ENCODE measurements at places on chromosomes 12 and 14.

- H3K4me3 ChIP-seq = no peak overlapping the region
- H3K4me1 ChIP-seq = no peaks in the 10 kb centered on the region
- H3K27me3 ChIP-seq = no peaks in the 10 kb centered on the region
- H3K36me3 ChIP-seq = no peaks in the 10 kb centered on the region
- no peak overlapping the region for H3K27ac ChIP-seq
Observed at GRCh38 chr12:41683513-41684240, 461.0 kb downstream of the GXYLT1 start.

DNA sequence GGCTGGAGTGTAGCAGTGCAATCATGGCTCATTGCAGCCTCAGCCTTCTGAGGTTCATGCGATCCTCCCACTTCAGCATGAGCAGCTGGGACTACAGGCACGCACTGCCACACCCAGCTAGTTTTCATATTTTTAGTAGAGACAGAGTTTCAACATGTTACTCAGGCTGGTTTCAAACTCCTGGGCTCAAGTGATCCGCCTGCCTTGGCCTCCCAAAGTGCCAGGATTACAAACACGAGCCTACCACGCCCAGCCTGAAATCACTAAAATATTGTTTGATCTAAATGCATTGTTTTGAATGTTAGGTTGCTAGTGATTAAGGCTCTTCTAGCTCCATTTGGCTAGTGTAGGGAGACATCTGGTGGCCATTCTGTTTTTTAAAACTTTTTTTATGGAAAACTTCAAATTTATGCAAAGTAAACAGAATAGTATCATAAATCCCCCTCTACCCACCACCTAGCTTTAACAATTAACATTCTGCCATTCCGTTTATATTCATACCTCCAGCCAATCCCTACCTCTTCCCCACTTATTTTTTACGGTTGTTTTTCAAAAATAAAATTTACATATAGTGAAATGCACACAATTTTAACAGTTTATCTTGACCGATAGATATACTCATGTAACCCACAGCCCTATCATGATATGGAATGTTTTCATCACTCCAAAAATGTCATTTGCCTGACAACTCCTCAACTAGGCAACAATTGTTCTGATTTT lies 37.8 kb downstream of the MYO1H start:
- no peaks in the 10 kb centered on the region for H3K4me1 ChIP-seq
- no peak overlapping the region for H3K4me3 ChIP-seq
- DNase-seq = no peak
- H3K27ac ChIP-seq = no peak overlapping the region

DNA sequence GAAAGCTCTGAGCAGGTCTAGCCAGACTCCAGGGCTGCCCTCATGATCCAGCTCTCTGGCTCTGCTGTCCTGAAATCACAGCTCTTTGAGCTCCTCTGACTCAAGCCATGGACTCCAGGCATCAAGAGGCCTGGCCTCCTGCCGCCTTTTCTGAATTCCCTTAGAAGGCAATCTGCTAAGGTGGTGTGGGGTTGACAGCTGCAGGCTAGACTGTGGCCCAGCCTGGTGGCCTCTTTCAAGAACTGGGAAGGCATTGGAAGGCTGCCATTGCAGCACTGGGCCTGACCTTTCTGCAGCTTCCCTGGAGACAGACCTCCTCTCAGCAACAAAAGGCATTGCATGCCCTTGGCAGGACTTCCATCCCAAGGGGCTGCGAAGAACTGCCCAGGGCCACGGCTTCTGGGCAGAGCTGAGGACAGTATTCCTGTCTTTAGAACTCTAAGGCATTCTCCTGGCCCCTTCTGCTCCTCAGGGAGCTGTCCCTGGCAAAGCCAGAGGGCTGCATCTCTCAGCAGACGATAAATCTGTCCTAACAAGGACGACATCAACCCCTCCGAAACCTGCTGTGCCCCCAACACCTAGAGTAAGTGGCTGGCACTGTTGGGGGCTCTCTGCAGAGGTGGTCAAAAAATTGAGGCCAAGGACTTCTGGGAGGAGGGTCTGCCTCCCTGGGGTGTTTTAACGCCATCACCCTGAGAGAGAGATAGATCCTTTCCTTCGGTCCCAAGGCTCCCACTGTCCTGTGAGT lies 115.6 kb downstream of the RBM19 start:
- no peak for DNase-seq
- no peak overlapping the region for H3K27ac ChIP-seq
- H3K4me1 ChIP-seq = no peaks in the 10 kb centered on the region

GRCh38 chr12:64009321-64010068 lies 165.0 kb downstream of the SRGAP1 start:
- H3K4me1 ChIP-seq = no peaks in the 10 kb centered on the region
- no peaks in the 10 kb centered on the region for H3K27me3 ChIP-seq
- H3K27ac ChIP-seq = no peak overlapping the region
- no peak for DNase-seq

- H3K27ac ChIP-seq = no peak overlapping the region
- no peak overlapping the region for H3K4me3 ChIP-seq
- no peaks in the 10 kb centered on the region for H3K36me3 ChIP-seq
- DNase-seq = no peak
Observed at GRCh38 chr14:67567654-67568053, 32.4 kb downstream of the PIGH start.

DNA sequence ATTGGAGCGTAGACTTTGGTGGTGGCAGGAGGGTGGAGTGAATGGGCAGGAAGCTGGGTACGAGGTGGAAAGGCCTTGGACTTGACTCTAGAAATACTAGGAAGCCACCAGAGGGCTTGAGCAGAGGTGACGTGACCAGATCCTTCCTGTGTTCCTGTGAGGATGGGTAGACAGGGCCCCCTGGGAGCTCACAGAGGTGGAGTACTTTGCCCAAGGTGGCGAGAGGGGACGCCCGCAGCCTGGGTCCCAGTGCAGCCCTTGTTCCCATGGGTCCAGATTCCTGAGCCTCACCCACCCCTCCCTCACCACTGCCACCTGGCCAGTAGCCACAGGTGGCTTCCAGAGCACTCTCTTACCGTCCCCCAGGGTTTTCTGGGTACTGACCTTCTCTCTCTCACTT lies 89.8 kb downstream of the KIF26A start:
- H3K4me1 ChIP-seq = no peaks in the 10 kb centered on the region
- no peak overlapping the region for H3K27ac ChIP-seq
- no peaks in the 10 kb centered on the region for H3K36me3 ChIP-seq
- no peak overlapping the region for H3K4me3 ChIP-seq
- DNase-seq = no peak

DNA sequence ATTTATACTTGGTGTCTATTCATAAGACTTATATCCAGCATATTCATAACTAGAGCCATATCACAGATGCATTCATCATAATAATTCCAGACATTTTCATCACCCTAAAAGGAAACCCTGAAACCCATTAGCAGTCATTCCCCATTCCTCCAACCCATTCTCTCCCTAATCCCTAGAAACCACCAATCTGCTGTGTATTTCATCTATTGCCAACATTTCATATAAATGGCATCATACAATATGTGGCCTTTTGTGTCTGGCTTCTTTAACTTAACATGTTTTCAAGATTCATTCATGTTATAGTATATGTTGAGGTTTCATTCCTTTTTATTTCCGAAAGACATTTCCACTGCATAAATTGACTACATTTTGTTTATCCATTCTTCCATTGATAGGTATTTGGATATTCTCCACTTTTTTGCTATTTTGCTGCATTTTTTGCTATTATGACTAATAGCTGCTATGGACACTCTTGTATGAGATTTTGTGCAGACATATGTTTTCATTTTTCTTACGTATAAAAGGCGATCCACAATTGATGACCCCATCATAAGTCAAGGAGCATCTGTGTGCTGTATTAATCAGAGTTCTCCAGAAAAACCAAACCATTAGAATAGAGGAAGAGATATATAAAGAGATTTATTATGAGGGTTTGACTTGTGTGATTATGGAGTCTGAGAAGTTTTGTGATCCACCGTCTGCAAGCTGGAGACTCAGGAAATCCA lies 5.1 kb upstream of the OAS2 start:
- no peak overlapping the region for H3K4me3 ChIP-seq
- DNase-seq = no peak
- no peak overlapping the region for H3K27ac ChIP-seq
- H3K4me1 ChIP-seq = peaks cover 14% of the 10 kb centered on the region
- no peaks in the 10 kb centered on the region for H3K27me3 ChIP-seq

GRCh38 chr12:119803381-119803791 lies 73.7 kb downstream of the CIT start:
- no peak for DNase-seq
- H3K4me3 ChIP-seq = no peak overlapping the region
- peaks cover 5% of the 10 kb centered on the region for H3K36me3 ChIP-seq
- no peak overlapping the region for H3K27ac ChIP-seq
- peaks cover 3% of the 10 kb centered on the region for H3K27me3 ChIP-seq

- no peaks in the 10 kb centered on the region for H3K36me3 ChIP-seq
- DNase-seq = no peak
- peaks cover 53% of the 10 kb centered on the region for H3K27me3 ChIP-seq
Observed at GRCh38 chr12:56080556-56081138, 682 bp downstream of the ERBB3 start.

- no peak for DNase-seq
- no peak overlapping the region for H3K4me3 ChIP-seq
- H3K4me1 ChIP-seq = no peaks in the 10 kb centered on the region
- H3K36me3 ChIP-seq = no peaks in the 10 kb centered on the region
- H3K27me3 ChIP-seq = no peaks in the 10 kb centered on the region
Observed at GRCh38 chr14:26621807-26622560, 24.2 kb upstream of the NOVA1 start.

DNA sequence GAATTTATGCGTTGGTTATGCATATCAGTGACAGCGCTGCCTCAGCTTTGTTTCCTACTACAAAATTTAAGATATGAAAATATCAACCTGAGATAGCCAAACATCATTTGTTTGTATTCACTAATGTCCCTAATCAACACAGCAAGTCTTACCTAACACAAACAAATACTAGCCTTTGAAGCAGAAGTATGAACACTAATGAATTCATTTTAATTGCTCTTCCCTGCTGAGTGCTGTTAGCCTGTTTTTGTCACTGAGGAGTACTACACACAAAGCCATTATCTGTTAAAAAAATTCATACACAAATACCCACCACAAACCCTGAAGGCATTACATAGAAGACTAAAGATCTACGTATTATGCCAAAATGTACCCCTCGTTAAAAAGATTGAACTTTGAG lies 150.8 kb downstream of the HELB start:
- no peak for DNase-seq
- H3K36me3 ChIP-seq = no peaks in the 10 kb centered on the region
- H3K27me3 ChIP-seq = no peaks in the 10 kb centered on the region
- no peaks in the 10 kb centered on the region for H3K4me1 ChIP-seq
- no peak overlapping the region for H3K4me3 ChIP-seq

DNA sequence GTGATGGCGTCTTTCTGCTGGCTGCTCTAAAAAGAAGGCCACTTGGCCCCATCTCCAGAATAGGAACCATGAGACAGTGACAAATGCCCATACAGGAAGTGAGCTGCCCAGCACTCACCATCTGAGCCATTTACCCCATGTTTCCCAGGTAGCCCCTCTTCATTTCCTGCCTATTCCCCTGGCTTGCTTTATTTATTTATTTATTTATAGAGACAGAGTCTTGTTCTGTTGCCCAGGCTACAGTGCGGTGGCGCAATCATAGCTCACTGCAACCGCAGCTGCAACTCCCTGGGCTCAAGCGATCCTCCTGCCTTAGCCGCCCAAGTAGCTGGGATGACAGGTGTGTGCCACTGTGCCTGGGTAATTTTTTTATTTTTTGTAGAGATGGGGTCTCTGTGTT lies 71.2 kb downstream of the RIN3 start:
- H3K4me1 ChIP-seq = peaks cover 70% of the 10 kb centered on the region

DNA sequence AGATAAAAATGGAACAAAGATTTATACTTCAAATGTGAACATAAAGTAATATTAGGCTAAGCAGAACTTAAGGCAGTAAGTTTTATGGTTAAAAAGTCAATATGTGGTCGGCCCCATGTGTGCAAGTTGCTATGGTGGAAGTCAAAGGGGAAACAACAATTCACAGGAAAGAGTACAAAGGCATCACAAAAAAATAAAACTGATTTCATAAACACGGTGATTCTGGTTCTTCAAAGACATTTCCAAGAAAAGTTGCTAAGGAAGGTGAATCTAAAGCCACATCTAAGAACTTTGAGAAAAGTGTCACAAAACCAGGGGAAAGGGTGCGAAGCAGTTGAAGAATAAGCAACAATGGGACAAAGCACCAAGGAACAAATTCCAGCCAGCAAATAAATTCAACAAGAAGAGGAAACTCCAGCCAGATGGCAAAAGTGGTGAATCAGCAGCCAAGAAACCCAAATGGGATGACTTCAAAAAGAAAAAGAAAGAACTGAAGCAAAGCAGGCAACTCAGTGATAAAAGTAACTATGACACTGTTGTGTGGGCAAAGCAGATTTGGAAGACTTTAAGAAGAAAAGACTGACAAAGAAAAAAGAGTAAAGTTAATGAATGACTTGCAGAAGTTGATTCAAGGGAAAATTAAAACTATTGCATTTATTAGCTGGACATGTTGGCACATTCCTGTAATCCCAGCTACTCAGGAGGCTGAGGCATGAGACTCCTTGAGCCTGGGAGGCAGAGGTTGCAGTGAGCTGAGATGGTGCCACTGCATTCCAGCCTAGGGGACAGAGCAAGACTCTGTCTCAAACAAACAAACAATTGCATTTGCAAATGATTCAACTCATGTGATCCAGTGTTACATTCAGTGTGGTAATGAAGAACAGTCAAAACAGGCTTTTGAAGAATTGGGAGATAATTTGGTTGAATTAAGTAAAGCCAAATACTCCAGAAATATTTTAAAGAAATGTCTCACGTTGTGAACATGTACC lies 19.5 kb downstream of the PTGDR start:
- H3K4me3 ChIP-seq = no peak overlapping the region
- H3K27ac ChIP-seq = no peak overlapping the region
- H3K4me1 ChIP-seq = peaks cover 27% of the 10 kb centered on the region
- no peak for DNase-seq

DNA sequence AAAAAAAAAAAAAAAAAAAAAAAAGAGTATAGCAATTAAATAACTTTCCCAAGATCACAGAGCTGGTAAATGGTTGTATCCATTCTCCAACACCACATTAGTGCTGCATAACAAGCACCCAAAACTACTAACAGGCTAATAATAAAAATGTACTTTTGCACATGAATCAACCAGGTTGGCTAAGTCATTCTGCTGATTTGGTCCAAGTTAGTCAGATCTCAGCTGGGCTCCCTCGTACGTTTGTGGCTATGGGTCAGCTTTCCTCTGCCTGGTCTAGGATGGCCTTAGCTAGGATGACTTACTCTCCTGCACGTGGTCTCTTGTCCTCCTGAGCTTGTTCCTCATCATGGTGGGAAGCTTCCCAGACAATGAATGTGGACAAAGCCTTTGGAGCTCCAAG lies 7.9 kb upstream of the PLEKHG6 start:
- H3K4me1 ChIP-seq = no peaks in the 10 kb centered on the region
- DNase-seq = no peak
- H3K27me3 ChIP-seq = no peaks in the 10 kb centered on the region
- H3K4me3 ChIP-seq = no peak overlapping the region
- H3K27ac ChIP-seq = no peak overlapping the region

- H3K27ac ChIP-seq = no peak overlapping the region
- H3K4me1 ChIP-seq = no peaks in the 10 kb centered on the region
- no peak overlapping the region for H3K4me3 ChIP-seq
- H3K27me3 ChIP-seq = no peaks in the 10 kb centered on the region
- DNase-seq = no peak
- no peaks in the 10 kb centered on the region for H3K36me3 ChIP-seq
Observed at GRCh38 chr12:77813558-77813957, 17.1 kb upstream of the NAV3 start.

- H3K36me3 ChIP-seq = peaks cover 5% of the 10 kb centered on the region
- DNase-seq = no peak
- no peak overlapping the region for H3K4me3 ChIP-seq
Observed at GRCh38 chr12:101746196-101746595, 6.9 kb upstream of the SYCP3 start.

GRCh38 chr14:75341620-75342019 lies 63.0 kb downstream of the FOS start:
- no peak overlapping the region for H3K4me3 ChIP-seq
- no peaks in the 10 kb centered on the region for H3K36me3 ChIP-seq
- H3K4me1 ChIP-seq = no peaks in the 10 kb centered on the region
